ENCODE measurements at places on chromosomes 3 and 15. TPM values are rescaled to one million over a fixed set of nuclear protein-coding genes. Genes with fewer than 3 reads are reported as not detected.

The FSD2 gene
- total RNA-seq: not detected

The NOX5 gene
- not detected for total RNA-seq

The IL5RA gene
- 0.11 TPM for total RNA-seq

The PTPN23 gene
- total RNA-seq: 68.7 TPM

The CATSPER2 gene
- total RNA-seq: 7.7 TPM

The TMOD3 gene
- total RNA-seq: 37.4 TPM

The NPAP1 gene
- total RNA-seq: 0.65 TPM

The IFT80 gene
- 48.1 TPM for total RNA-seq

The KCNH8 gene
- 10.0 TPM for total RNA-seq

The NLGN1 gene
- 5.7 TPM for total RNA-seq

The CEMIP gene
- 1.3 TPM for total RNA-seq

The GUCA1C gene
- not detected for total RNA-seq

The GLDN gene
- 0.18 TPM for total RNA-seq

The CDHR4 gene
- not detected for total RNA-seq

The TTC21A gene
- 17.2 TPM for total RNA-seq

The GP5 gene
- 0.18 TPM for total RNA-seq

The GNAI2 gene
- total RNA-seq: 158 TPM

The MKRN2OS gene
- total RNA-seq: 1.7 TPM

The ITPKA gene
- total RNA-seq: 0.89 TPM

The CMTM8 gene
- total RNA-seq: 33.8 TPM

The A4GNT gene
- total RNA-seq: 3.1 TPM

The ABHD14A gene
- total RNA-seq: 19.4 TPM

The PLA2G4D gene
- total RNA-seq: not detected

The FHIT gene
- total RNA-seq: 16.1 TPM

The PSMD2 gene
- total RNA-seq: 259 TPM

The PRTG gene
- 87.4 TPM for total RNA-seq

The PLXNB1 gene
- total RNA-seq: 543 TPM

The COL6A6 gene
- total RNA-seq: 0.12 TPM

The OSBPL10 gene
- total RNA-seq: 25.2 TPM

The B3GNT5 gene
- total RNA-seq: 28.4 TPM

The RTP1 gene
- not detected for total RNA-seq

The GOLGA8S gene
- total RNA-seq: 0.81 TPM

The OSTN gene
- total RNA-seq: 0.11 TPM

The WNT5A gene
- 13.8 TPM for total RNA-seq

The EEF1AKMT4 gene
- total RNA-seq: 3.9 TPM

The GMPPB gene
- 31.2 TPM for total RNA-seq

The PLOD2 gene
- 49.2 TPM for total RNA-seq

The ABCF3 gene
- total RNA-seq: 60.8 TPM

The SLC28A2 gene
- total RNA-seq: 1.2 TPM

The ADAMTS7 gene
- 127 TPM for total RNA-seq

The FBXO40 gene
- total RNA-seq: not detected

The SLC24A5 gene
- not detected for total RNA-seq

The IGSF10 gene
- total RNA-seq: 1.8 TPM

The LIPH gene
- 0.79 TPM for total RNA-seq

The FBLN2 gene
- total RNA-seq: 14.1 TPM

The PLXNA1 gene
- 104 TPM for total RNA-seq

The FEZF2 gene
- not detected for total RNA-seq

The RARB gene
- 26.3 TPM for total RNA-seq

The DOCK3 gene
- 10.0 TPM for total RNA-seq

The MESP2 gene
- not detected for total RNA-seq

The C3orf70 gene
- total RNA-seq: 5.8 TPM

The LRRC31 gene
- total RNA-seq: 0.67 TPM
